ENCODE measurements at places on chromosomes 2 and 18. TPM values are rescaled to one million over a fixed set of nuclear protein-coding genes. Genes with fewer than 3 reads are reported as not detected.

TLX2 gene
- under 0.01 TPM for total RNA-seq

LBH gene
- 197 TPM for total RNA-seq

UGT1A5 gene
- total RNA-seq, result not detected

STARD6 gene
- total RNA-seq, result 0.28 TPM

ANKRD30BL gene
- not detected for total RNA-seq

FBXO48 gene
- total RNA-seq, result 0.28 TPM

REG3G gene
- total RNA-seq, result not detected

ASB18 gene
- total RNA-seq, result not detected

RBKS gene
- total RNA-seq, result 2.3 TPM

TPRKB gene
- total RNA-seq, result 21.4 TPM

SEPTIN2 gene
- total RNA-seq, result 419 TPM

TFPI gene
- total RNA-seq, result 866 TPM

PRKAG3 gene
- total RNA-seq, result under 0.01 TPM

HOXD12 gene
- not detected for total RNA-seq

MROH2A gene
- not detected for total RNA-seq

IGFBP2 gene
- 219 TPM for total RNA-seq

PIGN gene
- 82.9 TPM for total RNA-seq

TMEM87B gene
- total RNA-seq, result 53.0 TPM

HEATR5B gene
- 27.9 TPM for total RNA-seq

OSR1 gene
- total RNA-seq, result 21.4 TPM

LRRTM4 gene
- total RNA-seq, result not detected

LRPPRC gene
- 64.8 TPM for total RNA-seq

ITGA4 gene
- 86.3 TPM for total RNA-seq

CNDP2 gene
- 84.0 TPM for total RNA-seq

PARD3B gene
- 9.9 TPM for total RNA-seq

ADRA2B gene
- total RNA-seq, result 2.0 TPM

ST6GAL2 gene
- under 0.01 TPM for total RNA-seq

RANBP2 gene
- total RNA-seq, result 79.8 TPM

CABLES1 gene
- total RNA-seq, result 18.6 TPM

WNT10A gene
- total RNA-seq, result under 0.01 TPM

STK36 gene
- total RNA-seq, result 11.9 TPM

REG3A gene
- not detected for total RNA-seq

MYO5B gene
- 0.28 TPM for total RNA-seq
